ENCODE measurements at places on chromosomes 6 and 20. TPM values are rescaled to one million over a fixed set of nuclear protein-coding genes. Genes with fewer than 3 reads are reported as not detected.

Gene GTF2H4
- total RNA-seq: 28.5 TPM

Gene LHFPL5
- total RNA-seq: not detected

Gene OPRM1
- not detected for total RNA-seq

Gene SSR1
- 150 TPM for total RNA-seq

Gene SLC22A2
- total RNA-seq: not detected

GRCh38 chr6:158826819-158827501 lies 7.8 kb upstream of the EZR start:
- no peak overlapping the region for H3K4me3 ChIP-seq
- H3K27ac ChIP-seq: no peak overlapping the region
- no peaks in the 10 kb centered on the region for H3K36me3 ChIP-seq
- DNase-seq: no peak
- peaks cover 11% of the 10 kb centered on the region for H3K4me1 ChIP-seq

DNA sequence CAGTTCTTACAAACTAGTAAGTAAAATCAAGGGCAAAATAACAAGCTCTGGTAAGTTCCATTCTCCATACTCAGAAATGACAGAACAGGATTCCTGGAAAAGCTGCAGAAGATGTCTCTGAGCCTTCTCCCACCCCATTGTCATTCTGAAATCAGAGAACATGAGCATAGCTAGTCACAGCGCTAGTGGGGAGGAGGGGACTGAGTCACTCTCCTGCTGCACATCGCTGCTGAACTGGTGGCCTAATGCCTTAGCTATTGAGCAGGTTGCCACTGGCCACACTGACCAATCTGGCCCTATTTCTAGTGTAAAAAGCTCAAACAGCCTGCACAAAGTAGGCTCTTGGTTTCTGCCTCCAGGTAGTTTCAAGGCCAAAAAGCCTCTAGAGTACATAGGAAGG lies 26.1 kb upstream of the RIPPLY2 start:
- H3K4me3 ChIP-seq: no peak overlapping the region
- no peaks in the 10 kb centered on the region for H3K4me1 ChIP-seq

GRCh38 chr20:61745397-61746146 lies 320.1 kb downstream of the TAF4 start:
- no peak overlapping the region for H3K27ac ChIP-seq
- no peak overlapping the region for H3K4me3 ChIP-seq
- H3K36me3 ChIP-seq: no peaks in the 10 kb centered on the region
- no peaks in the 10 kb centered on the region for H3K27me3 ChIP-seq
- DNase-seq: no peak
- no peaks in the 10 kb centered on the region for H3K4me1 ChIP-seq

GRCh38 chr6:44263354-44264100 lies 1.8 kb downstream of the NFKBIE start:
- H3K27me3 ChIP-seq: peaks cover 4% of the 10 kb centered on the region
- no peak for DNase-seq
- peak overlapping the region; percentile 95 for H3K4me3 ChIP-seq
- H3K36me3 ChIP-seq: peaks cover 10% of the 10 kb centered on the region
- peaks cover 50% of the 10 kb centered on the region for H3K4me1 ChIP-seq
- H3K27ac ChIP-seq: peak overlapping the region; percentile 92

DNA sequence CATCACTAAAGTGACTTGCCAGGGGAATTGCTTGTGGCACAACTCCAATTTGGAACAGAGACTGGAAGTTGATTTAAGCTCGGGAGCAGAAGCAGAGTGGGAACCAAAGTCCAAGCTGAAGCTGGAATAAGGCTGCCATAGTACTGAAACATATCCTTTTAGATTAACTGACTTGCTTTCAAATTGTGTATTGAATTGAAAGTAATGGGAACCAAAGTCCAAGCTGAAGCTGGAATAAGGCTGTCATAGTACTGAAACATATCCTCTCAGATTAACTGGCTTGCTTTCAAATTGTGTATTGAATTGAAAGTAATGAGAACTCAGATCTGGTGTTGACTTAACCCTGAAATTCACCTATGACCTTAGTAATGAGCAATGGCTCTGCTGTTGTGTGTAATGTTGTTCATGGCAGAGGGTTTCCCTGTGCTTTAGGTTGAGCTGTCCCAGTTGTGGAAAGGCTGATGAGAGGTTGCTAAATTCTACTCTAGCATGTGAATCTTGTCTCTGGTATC lies 40.2 kb downstream of the CENPW start:
- H3K4me1 ChIP-seq: no peaks in the 10 kb centered on the region
- no peak overlapping the region for H3K27ac ChIP-seq
- no peaks in the 10 kb centered on the region for H3K27me3 ChIP-seq
- H3K36me3 ChIP-seq: no peaks in the 10 kb centered on the region
- H3K4me3 ChIP-seq: no peak overlapping the region

All from activated CD4-positive, alpha-beta T cell treated with anti-CD3 and anti-CD28 coated beads, Interleukin-2, amount 10 ng/mL, durations not matched to agents 7 days and 5 days (primary cell).